ENCODE measurements at places on chromosomes 13 and 19.

GRCh38 chr19:16847430-16847829 lies 18.2 kb downstream of the SIN3B start:
- DNase-seq: no peak

DNA sequence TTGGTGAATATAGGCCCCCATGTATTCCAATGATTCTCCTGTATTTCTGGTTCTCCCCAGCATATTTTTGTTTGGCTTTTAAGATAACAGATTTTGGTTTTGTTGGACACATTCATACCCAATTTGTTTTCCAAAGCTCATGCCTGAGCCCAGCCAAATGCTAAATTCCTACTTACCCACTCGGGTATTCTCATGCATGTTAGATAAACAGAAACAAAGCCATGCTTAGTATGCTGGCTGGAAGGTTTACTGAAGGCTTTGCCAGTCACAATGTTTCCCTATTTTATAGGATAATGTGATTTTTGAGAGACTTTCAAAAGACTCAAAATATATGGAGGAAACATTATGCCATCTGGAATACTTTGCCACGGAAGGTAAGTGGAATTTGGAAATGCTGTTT lies 206.8 kb downstream of the ATP8A2 start:
- no peak for DNase-seq

- DNase-seq: no peak
These were observed 4.7 kb upstream of the MYBPC2 start for GRCh38 chr19:50427997-50428425.

DNA sequence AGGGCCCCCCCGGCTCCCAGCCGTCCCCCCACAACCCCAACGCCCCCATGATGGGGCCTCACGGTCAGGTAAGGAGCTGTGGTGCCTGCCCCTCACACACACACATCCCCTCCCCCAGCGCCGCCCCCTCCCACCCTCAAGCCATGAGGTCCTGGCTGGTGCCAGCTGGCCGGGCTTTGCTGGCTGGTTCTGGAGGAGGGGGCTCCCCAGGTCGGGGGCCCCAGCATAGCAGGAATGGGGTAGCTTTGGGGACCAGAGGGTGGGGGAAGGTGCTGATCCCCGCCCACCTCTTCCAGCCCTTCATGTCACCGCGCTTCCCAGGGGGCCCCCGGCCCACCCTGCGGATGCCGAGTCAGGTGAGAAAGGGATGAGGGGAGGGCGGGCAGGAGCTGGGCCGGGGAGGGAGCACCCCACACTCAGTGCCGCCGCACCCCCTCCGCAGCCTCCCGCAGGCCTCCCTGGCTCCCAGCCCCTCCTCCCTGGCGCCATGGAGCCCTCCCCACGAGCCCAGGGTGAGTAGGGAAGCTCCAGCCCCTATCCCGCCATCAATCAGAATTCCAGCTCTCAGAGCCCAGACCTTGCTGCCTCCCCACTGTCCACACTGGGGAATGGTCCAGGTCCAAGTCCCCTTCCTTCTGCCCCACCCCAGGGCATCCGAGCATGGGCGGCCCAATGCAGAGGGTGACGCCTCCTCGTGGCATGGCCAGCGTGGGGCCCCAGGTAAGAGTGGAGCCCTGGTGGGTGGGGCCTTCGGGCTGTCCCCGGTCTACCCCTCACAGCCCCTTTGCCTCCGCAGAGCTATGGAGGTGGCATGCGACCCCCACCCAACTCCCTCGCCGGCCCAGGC lies 6.4 kb downstream of the ISYNA1 start:
- no peak for DNase-seq

DNA sequence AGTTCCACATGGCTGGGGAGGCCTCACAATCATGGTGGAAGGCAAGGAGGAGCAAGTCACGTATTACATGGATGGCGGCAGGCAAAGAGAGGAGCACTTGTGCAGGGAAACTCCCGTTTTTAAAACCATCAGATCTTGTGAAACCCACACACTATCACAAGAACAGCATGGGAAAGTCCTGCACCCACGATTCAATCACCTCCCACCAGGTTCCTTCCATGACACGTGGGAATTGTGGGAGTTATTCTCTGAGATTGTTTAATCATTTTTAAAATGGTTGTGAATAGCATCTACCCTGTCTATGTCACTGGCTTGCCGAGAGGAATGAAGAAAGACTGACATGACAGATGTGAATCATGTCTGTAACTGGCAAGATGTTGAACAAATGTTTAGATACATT lies 301.7 kb downstream of the HS6ST3 start:
- no peak for DNase-seq

DNA sequence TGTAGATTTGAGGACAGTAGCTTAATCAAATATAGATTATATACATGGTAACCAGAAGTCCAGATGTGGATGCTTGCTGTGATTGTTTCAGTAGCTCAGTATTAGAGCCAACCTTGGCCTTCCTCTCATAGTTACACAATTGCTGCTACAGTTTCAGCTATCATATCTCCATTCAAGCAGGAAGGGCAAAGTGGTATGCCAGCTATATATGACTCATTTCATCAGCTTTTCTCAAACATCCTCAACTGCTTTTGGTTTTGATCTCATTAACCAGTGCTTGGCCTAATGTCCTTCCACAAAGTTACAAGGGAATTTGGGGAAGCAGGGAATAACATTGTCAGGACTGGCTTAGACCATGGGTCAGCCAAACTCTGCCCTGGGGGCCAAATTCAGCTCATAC lies 73.0 kb upstream of the MAB21L1 start:
- DNase-seq: no peak

- no peak for DNase-seq
These were observed 27.1 kb upstream of the URI1 start for GRCh38 chr19:29914933-29915332.

DNA sequence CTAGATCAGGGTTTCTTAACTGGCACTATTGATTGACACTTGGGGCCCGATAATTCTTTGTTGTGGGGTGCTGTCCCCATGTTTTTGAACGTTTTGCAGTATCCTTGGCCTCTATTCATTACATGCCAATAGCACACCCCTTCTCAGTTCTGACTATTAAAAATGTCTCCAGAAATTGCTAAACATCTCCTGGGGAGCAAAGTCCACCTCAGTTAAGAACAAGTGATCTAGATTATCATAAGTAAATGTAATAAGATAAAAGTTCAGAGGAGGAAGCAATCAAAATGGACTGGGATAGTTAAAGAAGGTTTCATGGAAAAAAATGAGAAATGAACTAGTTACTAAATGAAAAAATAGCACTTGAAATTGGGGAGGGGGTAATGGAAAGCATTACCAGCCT lies 98.1 kb upstream of the MIR17HG start:
- no peak for DNase-seq

DNA sequence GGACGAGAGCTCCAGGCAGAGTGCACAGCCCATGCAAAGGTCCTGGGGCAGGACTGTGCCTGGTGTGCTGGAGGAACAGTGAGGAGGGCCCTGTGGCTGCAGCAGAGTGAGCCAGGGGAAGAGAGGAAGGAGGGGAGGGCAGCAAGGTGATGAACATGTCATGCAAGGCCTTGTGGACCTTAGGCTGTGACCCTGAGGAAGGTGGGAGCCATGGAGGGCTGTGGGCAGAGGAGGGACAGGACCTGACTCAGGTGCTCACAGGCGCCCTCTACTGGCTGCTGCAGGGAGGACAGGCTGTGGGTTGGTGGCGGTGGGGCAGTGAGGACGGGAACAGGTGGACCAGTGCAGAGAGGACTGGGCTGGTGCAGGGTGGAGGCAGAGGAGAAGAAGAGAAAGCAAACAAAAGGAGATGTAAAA lies 170.3 kb downstream of the PTPRS start:
- peak; percentile 20 for DNase-seq

DNA sequence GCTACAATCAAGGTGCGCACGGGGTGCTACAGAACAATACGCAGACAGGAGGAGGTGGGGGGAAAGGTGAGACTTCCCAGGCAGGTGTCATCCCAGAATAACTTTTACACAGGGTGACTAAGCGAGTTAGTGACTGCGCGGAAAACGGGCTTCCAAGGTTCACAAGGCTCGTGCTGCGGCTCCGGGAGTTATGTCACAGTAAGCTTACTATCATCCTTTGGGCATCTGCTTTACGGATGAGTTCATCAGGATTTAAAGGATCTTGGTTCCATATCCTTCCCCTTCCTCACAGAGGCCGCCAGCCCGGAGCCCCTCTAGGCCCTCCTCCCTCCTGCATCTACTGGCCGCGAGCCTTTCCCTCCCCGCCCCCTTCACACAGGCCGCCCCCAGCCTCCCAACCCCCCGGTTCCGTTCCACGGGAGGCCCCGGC lies 474 bp upstream of the IFT88 start:
- no peak for DNase-seq

- DNase-seq: no peak
These were observed 49.6 kb downstream of the DOCK9 start for GRCh38 chr13:98927951-98928927.

DNA sequence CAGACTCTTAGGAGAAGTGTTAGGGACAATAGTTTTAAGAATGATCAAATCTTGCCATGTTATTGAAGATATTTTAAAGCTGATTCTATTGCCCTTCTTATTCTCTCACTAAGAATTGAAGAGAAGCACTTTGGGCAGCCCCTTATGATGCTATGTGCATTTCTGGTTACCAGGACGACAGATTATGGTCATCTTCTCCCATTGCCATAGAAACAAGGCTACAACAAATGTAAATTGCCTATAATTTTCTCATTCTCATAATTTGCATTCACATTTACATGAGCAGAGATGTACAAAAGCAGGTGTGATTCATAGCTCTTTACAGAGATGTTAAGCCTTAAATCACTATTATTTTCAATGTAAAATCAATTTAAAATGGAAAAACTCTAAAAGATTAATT lies 137.3 kb upstream of the PCDH9 start:
- no peak for DNase-seq

- no peak for DNase-seq
These were observed 892 bp downstream of the TRIR start for GRCh38 chr19:12733369-12734214.

- no peak for DNase-seq
These were observed 52.5 kb downstream of the SPACA7 start for GRCh38 chr13:112428704-112429103.

GRCh38 chr19:45558399-45558878 lies 26.2 kb downstream of the OPA3 start:
- DNase-seq: peak; percentile 50

DNA sequence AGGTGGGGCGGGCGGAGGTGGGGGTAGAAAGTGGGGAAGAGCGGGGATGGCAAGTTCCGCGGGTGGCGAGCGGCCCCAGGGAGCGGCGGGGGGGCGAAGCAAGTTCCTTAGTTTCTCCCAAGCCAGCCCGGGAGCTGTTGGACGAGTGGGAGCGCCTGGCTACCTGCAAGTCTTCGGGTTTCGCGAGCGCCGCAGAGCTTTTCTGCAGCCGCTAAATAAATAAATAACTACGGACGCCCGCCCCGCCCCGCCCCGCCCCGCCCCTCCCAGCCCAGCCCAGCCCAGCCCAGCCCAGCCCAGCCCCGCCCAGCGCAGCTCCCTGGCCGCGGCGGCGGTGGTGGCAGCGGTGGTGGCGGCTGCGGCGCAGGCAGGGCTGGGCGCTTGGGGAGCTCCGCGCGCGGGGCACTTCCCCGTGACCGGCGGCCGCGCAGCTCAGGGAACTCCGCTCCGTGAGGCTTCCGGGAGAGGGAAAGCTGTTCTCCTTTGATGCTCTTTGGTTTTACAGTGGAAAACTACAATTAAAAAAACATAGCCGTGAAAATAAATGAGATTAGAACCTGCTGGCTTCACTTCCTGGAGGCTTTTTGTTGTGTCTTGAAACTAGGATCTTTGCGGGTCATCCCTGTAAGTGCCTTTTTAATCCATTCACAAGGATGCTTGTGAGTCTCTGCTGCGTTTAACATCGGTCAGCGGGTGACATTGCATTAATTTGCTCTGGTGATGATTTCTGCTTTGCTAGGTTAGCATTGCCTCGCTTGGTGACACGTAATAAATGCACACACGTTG lies at the start of gene UBE2L5:
Gene UBE2L5, plus strand, starts transcription at position 440 of the 786 bp plus-strand sequence. CDS start 5,498 bp downstream, outside the sequence.
- DNase-seq: peak; percentile 45

- no peak for DNase-seq
These were observed 915.9 kb downstream of the UQCRFS1 start for GRCh38 chr19:28297036-28297435.

DNA sequence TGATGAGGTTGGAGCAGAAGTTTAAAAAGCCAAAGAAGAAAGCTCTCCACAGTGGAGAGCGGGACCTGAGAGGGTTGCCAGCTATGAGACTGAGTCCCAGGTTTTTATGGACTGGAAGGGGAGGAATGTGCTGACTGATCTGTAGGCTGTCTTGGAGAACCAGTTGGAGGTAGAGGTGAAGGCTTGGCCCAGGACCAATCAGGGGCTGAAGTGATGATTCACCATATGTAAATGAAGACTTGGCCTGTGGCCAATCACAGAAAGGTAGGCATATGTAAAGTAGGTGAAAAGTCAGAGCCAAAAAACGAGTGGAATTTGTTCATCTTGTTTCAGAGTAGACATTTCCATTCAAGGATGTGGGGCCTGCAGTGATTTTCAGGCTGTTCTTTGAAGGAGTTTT lies 17.5 kb upstream of the KBTBD6 start:
- no peak for DNase-seq

DNA sequence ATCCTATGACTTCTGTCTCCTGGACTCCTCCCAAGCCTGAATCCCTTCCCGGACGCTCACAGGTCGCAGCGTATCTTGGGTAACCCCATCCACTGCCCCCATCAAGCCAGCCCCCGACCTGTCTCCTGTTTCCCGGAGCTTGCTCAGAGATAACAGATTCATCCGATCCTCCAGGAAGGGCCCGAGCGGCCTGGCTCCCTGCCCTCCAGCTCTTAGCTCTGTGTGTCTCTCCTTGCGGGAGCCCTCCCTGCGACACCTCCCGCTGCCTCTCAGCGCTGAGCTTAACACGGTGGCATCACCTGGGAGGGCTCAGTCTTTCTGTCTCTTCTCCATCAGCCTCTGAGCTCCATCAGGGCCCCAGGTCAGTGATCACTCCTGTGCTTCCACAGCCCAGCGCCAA lies 4.3 kb upstream of the TMEM255B start:
- DNase-seq: no peak

DNA sequence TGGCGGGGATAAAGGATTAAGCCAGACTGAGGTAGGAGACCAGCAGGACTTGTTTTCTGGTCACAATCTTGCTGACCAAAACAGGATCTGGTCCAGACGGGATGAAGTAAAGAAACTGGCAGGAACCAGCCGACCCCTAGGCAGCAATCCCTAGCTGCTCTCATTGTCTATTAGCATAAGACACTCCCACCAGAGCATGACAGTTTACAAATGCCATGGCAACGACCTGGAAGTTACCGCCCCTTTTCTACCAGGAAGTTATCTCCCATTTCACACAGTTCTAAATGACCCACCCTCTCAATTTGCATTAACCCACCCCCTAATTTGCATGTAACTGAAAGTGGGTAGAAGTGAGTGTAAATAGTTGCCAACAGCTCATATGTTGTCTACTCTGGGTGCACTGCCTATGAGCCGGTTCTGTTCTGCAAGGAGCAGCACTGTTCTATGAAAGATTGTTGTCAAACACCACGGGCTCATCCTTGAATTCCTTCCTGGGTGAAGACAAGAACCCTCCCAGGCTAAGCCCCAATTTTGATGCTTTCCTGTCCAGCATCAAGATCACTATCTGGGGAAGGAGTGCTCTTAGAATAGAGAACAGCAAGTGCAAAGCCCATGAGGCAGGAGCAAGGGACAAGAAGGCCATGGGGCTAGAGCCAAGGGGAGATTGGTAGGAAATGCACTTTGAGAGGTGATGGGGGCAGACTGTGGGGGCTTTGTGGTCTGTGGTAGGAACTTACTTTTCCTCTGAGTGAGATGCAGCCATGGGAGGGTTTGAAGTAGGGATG lies 13.9 kb upstream of the FBXO27 start:
- no peak for DNase-seq

GRCh38 chr13:22161871-22162270 lies 491.0 kb downstream of the FGF9 start:
- DNase-seq: no peak

All from stimulated activated CD8-positive, alpha-beta memory T cell treated with anti-CD3 and anti-CD28 coated beads, Interleukin-12 subunit alpha, Interleukin-12 subunit beta, amount 100 ng/mL, for 1 hour (primary cell).